Prostate gland (tissue), 2 donors: ENCODE measurements at places on chromosomes 7 and 10. TPM values are rescaled to one million over a fixed set of nuclear protein-coding genes. Genes with fewer than 3 reads are reported as not detected.

DNA sequence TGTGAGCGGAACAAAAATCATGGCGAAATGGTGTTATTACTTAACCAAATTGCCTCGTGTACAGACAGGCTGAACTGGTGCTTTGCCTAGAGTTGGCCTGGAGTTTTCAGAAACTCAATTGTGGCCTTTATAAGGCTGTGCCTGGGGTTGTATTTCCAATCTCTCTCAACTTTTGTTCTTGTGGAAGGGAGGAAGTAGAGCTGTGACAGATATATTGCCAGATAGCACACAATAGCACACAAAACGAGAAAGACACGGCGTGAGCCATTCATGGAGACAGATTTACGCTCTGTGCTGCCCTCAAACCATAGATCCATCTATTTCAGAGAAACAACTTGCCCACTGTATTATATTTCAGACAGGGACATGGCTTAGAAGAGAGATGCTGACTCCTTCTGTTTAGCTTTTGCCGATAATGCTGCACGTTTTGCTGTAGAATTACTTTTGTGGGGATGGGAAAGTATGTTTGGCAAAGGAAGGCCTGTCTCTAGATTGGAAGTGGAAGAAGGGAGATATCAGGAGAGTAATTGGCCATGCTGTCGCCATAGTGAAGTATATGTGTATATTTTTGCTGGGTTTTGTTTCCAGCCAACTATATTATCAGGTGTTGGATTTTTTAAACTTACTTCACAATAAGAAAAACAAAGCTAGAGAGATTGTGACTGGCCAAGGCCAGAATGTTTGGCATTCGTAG, 80.4 kb downstream of the AUTS2 start:
- no peak overlapping the region for H3K4me3 ChIP-seq
- H3K4me1 ChIP-seq: no peaks in the 10 kb centered on the region
- DNase-seq: peak; percentile 21
- no peaks in the 10 kb centered on the region for H3K36me3 ChIP-seq

DNA sequence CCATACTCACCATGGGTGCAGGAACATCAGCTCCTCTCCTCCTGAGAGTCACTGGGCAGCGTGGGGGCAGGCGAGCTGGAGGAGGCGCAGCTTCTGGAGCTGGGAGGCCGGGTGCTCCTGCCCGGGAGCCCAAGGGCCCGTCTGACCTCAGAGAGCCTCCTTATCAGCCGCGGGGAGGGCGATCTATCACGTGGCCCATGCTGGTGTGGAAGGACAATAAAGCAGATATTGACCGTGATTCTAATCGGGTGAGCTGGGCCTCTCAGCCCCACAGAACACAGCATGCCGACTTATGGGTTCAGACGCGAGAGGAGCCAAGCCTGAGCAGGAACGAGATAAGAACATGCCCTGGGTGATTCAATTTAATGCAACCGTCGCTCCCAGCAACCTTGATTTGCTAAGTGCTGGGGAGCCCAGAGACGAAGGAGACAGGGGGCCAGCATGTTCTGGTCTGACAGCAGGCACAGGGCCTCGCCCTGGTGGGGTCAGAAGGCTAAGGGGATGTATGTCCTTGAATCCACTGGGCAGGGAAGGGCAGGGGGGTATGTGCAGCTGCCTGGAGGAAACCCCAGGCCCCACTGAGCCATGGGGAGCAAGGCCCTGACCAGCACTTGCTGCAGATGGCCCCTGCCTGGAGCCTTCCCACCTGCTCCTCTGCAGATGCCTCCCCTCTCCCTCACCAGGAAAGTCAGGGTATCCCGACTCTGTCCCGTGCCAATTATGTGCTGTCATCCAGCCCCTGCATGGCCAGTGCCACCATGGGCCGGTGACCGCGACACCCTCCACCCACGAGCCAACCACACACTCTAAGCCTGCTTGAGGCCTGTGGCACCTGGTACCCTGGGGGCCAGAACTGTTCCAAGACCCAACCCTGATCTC, 95.3 kb upstream of the RET start:
- H3K4me1 ChIP-seq: no peaks in the 10 kb centered on the region
- no peak overlapping the region for H3K4me3 ChIP-seq
- no peaks in the 10 kb centered on the region for H3K36me3 ChIP-seq
- H3K27me3 ChIP-seq: no peaks in the 10 kb centered on the region
- no peak overlapping the region for H3K27ac ChIP-seq

GRCh38 chr10:131689486-131689885, 211.3 kb upstream of the PPP2R2D start:
- H3K4me3 ChIP-seq: no peak overlapping the region
- no peaks in the 10 kb centered on the region for H3K36me3 ChIP-seq
- H3K27me3 ChIP-seq: peaks cover 10% of the 10 kb centered on the region

Gene AHR
- total RNA-seq: 55.7 TPM

Gene BTBD16
- total RNA-seq: 0.62 TPM

Gene CPVL
- 4.7 TPM for total RNA-seq
